ENCODE measurements at places on chromosomes 1 and 21.
A peak's percentile ranks its signal among the peaks of the same experiment; 100 is the strongest.

- no peak for DNase-seq
Measured at GRCh38 chr1:117127795-117128194, 6.2 kb upstream of the TRIM45 start.

DNA sequence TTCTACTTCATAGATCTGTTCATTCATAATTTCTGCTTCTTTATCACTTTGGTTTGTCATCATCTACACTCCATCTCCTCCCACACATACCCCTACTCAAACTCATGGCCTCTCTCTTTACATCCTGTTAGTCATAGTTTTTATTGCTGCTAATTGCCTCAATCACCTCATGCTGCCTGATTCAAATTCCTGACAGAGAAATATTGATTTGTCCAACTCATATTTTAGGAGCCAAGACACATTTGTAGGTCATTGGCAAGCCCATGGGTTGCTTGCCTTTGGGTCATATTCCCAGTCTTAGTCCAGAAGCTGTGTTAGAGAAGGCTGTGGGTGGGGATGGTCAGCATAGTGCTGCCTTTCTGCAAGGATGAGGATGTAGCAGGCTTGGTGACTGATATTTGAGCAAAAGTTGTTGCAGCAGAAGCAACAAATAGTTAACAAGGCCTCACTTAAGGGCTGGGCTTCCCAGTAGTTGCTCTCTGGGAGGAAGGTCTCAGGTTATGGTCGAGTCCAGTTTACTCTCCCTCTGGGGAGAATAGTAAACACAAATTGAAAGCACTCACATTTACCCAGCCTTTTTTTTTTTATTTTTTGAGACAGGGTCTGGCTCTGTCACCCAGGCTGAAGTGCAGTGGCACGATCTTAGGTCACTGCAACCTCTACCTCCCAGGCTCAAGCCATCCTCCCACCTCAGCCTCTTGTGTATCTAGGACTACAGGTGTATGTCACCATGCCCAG is 22.4 kb upstream of the EPS15 start:
- no peak for DNase-seq

- DNase-seq: no peak
Measured at GRCh38 chr1:44390277-44390676, 14.8 kb upstream of the RNF220 start.

GRCh38 chr1:99397029-99397428 is 132.7 kb downstream of the PLPPR4 start:
- no peak for DNase-seq

DNA sequence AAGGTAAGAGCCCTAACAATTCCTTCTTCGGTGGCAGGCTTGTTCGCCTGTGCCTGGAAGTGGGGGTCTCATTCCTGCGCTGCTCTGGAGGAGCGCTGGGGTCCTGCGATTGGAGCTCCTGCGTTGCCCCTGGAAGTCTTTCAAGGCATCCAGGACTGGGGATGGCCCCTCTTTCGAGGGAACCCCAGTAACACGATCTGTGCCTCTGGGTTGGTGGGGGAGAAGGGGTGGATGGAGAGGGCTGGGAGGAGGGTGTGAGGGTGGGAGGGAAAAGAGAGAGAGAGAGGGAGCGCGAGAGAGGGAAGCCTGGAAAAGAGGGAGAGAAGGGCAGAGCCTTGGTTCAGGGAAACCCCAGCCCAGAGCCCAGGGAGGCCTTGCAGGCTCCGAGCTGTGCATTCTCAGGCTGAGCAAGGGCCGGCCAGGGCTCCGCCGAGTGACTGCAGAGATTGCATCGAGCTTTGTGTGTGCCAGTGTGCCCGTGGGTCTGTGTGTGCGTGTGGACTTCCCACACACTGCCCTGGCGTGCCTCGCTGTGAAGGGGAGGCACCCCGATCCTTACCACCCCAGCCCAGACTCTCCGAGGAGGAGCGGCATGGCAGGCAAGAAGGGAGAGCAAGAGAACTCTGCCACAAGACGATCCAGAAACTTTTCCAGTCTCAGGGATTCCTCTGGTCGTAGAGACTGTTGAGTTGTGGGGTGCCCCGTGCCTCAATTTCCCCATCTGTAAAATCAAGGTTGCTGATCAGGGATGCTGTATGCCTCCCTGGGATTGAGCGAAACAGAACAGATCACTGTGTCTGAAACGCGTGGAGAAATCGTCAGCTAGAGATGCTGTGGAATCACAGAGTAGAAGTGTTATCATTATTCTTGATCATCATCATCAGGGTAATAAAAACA is 619 bp downstream of the BCL9 start:
- peak; percentile 3 for DNase-seq

GRCh38 chr1:232322162-232322734 is 307.7 kb downstream of the SIPA1L2 start:
- no peak for DNase-seq

GRCh38 chr1:68197461-68197860 is 34.9 kb downstream of the WLS start:
- DNase-seq: no peak

DNA sequence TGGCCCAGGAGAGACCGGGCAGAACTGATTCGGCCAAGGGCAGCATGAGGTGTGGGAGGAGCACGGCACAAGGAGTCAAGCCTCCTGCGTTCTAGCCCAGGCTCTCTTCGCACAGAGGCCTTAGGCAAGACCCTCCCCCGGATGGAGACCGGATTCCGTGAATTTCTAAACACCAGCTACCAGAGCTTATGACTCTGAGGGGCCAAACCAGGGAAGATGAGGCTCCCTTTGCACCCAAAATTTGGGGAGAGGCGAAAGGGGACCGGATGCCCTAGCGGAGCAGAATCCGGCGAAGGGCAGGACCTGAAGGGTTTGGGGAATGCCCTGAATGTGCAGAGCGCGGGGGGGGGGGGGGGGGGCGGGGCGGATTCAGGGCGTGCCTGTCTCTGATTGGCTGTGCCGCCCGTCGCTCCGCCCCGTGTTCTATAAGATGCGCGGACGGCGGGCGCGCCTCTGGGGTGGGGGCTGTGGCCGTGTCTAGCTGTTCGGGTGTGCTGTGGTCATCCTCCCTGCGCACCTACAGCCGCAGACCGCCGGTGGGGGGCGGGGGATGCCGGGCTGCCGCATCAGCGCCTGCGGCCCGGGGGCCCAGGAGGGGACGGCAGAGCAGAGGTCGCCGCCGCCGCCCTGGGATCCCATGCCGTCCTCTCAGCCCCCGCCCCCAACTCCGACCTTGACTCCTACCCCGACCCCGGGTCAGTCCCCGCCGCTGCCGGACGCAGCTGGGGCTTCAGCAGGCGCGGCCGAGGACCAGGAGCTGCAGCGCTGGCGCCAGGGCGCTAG is at the start of gene TRNP1:
TRNP1 (plus strand) TSS at position 456 of the 783 bp plus-strand sequence; CDS start at position 551, 95 bp downstream.
- peak; percentile 52 for DNase-seq

DNA sequence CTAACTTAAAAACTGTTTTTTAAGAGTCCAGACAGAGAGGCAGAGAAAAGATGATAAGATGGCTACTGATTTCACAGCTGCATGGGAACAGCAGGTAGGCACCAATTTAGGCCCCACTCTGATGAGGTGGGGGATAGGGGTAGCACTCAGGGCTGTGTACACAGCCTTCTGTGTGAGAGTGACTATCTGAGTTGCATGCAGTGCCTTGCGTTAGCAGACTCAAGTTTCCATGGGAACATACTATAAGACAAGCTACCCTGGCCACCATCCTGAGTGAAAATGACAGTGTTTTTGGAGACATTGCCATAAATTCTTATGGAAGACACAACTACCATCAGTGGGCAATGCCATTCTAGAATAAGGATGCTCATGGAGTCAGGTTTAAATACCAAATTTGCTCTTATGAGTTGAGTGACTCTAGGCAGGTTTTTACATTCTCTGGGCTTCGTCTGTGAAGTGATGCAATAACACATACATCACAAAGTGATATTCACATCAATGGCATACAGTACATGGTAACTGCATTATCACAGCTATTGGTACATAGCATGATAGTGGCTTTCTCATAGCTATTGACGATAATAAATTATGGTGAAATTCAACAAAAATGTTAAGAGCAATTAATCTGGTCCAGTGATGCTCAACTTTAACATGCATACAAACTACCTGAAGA is 30.5 kb downstream of the SLC9C2 start:
- DNase-seq: no peak

GRCh38 chr1:17696417-17697301 is 58.5 kb upstream of the ACTL8 start:
- no peak for DNase-seq

DNA sequence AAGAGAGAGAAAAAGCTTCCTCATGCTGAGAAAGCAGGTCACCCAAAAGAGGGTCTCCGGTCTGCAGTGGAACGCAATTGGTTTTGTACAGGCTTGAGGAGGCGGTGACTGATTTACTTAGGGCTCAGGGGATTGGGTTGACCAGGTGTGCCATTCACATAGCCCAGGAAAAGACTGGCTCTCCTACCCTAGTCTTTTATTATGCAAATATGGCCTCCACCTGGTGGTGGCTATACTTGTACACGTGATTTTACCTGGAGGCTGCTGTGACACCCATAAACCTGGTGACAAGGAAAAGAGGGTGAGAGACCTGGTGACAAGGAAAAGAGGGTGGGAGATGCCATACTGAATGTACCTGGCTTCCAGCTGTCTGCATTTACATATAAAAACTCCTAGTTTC is 49.9 kb downstream of the DNTTIP2 start:
- no peak for DNase-seq

GRCh38 chr1:205481629-205482151 is 22.8 kb upstream of the CDK18 start:
- no peak for DNase-seq

- no peak for DNase-seq
Measured at GRCh38 chr1:180953291-180954004, 40.8 kb downstream of the KIAA1614 start.

DNA sequence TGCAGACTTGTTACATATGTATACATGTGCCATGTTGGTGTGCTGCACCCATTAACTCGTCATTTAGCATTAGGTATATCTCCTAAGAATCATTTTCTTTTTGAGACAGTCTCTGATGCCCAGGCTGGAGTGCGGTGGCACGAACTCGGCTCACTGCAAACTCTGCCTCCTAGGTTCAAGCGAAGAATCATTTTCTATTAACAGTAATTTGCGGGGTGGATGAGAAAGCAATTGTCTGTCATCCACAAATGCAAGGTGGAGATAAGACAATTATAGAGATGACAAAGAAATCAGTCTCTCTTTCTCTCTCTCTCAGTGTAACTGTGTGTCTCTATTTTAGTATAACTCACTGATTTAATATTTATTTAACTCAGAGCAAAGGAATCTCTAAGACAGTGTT is 131.0 kb upstream of the KIAA1614 start:
- DNase-seq: no peak

GRCh38 chr1:68959461-68960030 is 462.7 kb upstream of the DEPDC1 start:
- no peak for DNase-seq

DNA sequence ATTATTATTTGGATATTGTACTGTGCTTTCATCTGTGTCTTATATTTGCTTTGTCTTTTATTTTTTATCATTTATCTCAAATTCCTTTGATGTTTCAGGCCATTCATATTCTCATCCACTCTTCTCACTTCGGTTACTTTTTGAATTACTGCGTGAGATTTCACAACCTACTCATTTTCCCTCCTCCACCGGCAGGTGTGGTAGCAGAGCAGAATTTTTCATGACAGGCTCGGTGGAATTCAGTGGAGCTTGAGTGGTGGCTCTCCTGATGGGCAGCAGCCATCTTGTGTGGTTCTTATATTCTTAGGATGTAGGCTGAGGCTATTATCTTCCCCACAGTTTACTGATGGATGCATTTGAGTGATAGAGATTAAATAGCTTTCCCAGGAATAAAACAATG is 92.3 kb upstream of the IVNS1ABP start:
- DNase-seq: no peak

DNA sequence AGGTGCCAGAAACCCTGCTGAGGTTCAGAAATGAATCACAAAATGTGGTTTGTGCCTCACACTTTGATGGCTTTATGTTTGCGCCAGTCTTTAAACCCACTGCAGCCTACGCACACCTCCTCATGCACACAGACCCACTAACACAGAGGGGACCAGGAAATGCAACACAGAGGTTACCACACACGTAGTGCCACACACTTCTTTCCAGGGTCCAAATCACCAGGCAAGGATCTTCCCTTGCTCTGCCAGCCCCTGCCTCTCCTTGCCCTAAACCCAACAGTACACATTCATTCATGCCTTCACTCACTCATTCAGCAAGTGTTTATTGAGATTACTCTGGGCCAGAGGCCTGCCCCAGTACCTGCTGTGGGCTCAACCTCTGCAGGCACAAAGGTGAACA is 17.5 kb downstream of the MAB21L3 start:
- DNase-seq: no peak

DNA sequence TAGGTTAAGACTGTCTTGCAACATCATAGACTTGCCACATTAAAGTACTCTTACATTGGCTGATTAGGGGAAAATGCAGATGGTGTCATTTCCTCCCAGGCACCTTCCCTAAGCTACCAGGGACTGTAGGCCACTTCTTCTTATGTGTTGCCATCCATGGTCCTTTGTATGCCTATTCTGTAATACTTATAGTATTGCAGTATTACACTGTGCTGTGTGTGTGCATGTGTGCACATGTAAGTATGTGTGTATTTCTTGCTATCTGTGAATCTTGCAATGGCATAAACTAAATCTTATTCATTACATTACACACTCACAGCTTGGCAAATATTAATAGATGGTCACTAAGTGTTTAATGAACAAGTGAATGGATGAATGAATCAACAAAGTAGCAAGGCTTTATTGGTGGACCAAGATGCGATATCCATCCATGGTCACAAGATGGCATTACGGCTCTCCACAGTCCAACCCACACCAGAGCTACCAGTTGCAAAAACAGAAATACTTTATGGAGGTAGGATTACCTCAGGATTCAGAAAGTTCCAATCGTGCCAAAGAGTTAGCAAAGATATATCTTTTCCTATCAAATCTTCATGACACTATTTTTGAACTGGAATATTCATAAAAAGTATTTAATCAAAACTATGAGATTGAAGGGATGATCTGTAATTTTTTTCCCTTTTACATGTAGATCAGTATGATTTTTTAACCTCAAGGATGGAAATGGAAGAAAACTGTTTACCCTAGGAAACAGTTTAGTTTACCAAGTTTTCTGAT is 160.2 kb downstream of the DENND1B start:
- DNase-seq: no peak

DNA sequence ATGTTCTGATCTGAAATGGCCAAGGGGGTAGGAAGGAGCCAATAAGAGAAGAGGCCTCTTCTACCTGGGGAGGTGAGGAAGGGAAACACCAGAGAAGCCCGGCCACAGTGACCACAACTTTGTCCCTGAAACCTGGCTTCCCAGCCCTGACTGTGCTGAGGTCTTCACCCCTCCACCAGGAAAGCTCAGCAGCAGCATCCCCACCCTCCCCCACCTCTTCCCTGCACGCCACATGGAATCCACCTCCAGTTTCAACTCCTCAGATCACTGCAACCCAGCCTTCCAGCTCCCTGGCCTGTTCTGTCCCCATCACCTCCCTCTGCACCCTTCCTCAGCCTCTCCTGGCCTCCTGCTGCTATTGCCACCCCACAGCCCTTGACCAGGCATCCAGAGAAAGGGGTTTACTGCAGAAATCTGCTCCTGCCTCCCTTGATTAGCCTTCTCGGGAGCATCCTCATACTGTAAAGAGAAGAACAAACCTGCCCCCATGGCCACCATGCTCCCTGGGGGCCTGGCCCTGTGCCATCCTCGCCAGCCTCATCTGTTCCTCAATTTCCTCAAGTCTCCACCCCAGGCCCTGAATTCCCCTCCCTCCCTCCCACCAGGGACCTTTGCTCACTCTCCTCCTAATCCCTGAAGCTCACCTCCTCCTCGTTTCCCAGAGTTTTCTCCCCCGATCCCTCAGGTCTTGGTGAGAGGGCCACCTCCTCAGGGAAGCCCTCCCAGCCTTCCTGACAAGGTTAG is 450.9 kb downstream of the MATN1 start:
- DNase-seq: no peak

- no peak for DNase-seq
Measured at GRCh38 chr1:92273039-92273438, 25.7 kb downstream of the GLMN start.
